ENCODE measurements at places on chromosomes 1 and 21.

- DNase-seq: no peak
These were observed 165.2 kb downstream of the C1orf94 start for GRCh38 chr1:34341896-34342295.

GRCh38 chr1:158932171-158932570 is 819 bp downstream of the PYHIN1 start:
- DNase-seq: no peak

- DNase-seq: no peak
These were observed 342.8 kb downstream of the RPS6KC1 start for GRCh38 chr1:213393860-213394259.

- no peak for DNase-seq
These were observed 3.2 kb downstream of the LRRC42 start for GRCh38 chr1:53949023-53949990.

DNA sequence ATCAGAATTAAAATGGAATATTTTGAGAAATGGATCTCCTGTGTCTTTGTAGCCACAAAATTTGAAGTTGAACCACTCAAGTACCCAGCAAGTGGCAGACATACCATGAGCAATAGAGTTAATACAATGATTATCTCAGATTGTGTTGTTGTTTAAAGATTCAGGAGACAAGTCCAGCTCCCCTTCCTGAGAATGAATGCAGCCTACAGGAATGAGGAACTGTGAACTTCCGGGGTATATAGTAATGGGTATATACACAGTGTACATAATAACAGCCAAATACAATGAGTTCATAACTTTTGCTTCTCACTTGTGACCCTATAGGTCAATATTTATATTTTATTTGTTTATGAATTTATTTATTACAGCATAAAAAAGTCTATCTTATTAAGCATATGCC is 445.0 kb downstream of the SETD4 start:
- no peak for DNase-seq

GRCh38 chr21:25837533-25838265 is 102.9 kb downstream of the GABPA start:
- DNase-seq: no peak

Measured in stimulated activated CD8-positive, alpha-beta memory T cell treated with anti-CD3 and anti-CD28 coated beads, Interleukin-2, amount 100 ng/mL, for 1 hour (primary cell).